Stimulated activated CD4-positive, alpha-beta T cell treated with anti-CD3 and anti-CD28 coated beads, Interleukin-2, amount 100 ng/mL, for 48 hours (primary cell): ENCODE measurements at places on chromosomes 7 and 10.

DNA sequence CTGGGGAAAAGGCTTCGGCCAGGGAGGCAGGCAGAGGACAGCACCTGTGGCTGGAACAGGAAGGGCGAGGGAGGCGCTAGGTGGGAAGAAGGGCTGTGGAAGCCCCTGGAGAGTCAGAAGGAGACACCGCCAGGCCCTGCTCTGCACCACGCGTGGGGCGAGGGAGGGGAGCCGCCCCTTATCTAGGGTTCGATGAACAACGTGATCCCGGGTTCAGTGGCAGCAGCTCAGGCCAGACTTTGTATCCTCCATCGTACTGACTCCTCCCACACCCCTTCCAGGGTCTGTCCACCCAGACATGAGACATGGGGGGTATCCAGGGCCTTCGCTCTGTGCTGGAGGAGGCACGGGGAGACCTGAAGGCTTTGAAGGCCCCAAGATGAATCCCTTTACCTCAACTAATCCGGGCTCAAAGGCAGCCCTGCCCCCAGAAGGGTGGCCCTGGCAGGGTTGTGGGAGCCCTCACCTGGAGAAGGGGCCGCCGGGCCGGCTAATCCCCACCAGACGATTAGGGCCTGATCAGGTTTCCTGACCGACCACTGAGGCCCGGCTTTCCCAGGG, 110.8 kb downstream of the PDGFA start:
- no peak for DNase-seq

- DNase-seq, result no peak
Measured at GRCh38 chr7:137335814-137336213, 7.7 kb downstream of the PTN start.

- no peak for DNase-seq
Measured at GRCh38 chr10:49463605-49464004, 67.7 kb upstream of the DRGX start.

- DNase-seq, result no peak
Measured at GRCh38 chr10:51106311-51106945, 32.1 kb downstream of the PRKG1 start.

DNA sequence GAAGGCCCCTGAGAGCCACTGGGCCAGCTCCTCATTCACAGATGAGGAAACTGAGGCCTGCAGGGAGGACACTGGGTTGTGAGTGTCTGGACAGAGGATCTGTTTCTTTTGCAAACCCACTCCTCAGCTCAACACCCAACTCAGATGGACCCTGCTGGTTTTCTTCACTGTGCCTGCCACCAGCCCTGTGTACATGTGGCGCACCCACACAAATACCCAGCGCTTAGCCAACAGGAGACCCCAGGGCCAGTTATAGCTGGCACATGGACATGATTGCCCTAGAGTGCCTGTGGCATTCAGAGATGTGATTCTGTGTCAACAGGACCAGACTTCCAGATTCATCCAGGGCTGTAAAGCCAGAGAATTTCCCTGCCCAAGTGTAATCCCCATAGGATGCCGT, 12.4 kb downstream of the PODXL start:
- no peak for DNase-seq

- no peak for DNase-seq
Measured at GRCh38 chr7:2157473-2158279, 75.1 kb downstream of the MAD1L1 start.

- no peak for DNase-seq
Measured at GRCh38 chr7:46291601-46292150, 370.6 kb upstream of the IGFBP3 start.
